Tibial artery (tissue), 4 donors: ENCODE measurements at places on chromosomes 16 and 17.

GRCh38 chr17:42766124-42766523, 5.1 kb downstream of the RAMP2 start:
- no peak for DNase-seq

GRCh38 chr17:50289991-50290702, 15.9 kb downstream of the TMEM92 start:
- peak; percentile 94 for DNase-seq

GRCh38 chr17:75848523-75849278, 4.5 kb upstream of the UNC13D start:
- DNase-seq: peak; percentile 61

DNA sequence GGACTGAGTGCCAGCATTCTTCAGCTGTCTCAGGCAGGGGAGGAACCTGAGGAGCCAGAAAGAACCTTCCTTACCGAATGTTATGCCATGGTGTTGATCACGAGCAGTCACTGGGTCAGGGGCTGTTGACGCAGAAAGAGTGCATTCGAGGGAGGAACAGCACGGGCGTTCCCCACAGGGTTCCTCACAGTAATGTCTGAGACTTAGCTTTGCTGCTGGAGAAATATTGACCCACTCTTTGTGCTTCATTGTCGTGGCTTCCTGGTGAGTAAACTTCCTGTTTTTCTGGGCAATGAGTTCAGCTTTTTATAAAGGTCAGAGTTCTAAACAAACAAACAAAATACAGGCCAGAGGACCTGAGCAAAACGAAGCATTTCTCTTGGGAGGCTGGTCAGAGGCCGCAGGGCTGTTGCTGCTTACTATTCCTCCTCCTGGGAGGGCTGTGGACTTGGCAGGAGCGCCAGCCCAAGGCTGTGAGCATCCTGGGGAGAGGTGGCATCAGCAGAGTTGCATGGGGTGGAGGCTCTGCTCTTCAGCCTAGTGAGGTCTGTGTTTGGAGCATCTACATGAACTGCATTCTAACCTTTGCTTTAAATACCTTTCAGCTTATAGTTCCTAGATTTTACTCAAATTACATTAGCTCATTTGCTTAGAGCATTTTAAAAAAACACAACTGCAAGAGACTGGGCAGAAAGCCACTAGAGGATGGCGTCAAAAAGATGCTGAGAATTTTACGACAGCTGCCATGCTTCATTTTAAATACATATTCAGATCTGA, 143.1 kb upstream of the CACNG5 start:
- DNase-seq: no peak

- no peak for DNase-seq
Observed at GRCh38 chr16:30941600-30942425, 7.1 kb upstream of the ORAI3 start.

GRCh38 chr16:69563605-69564580, 1.9 kb upstream of the NFAT5 start:
- DNase-seq: no peak
